Activated CD4-positive, alpha-beta T cell treated with anti-CD3 and anti-CD28 coated beads for 36 hours (primary cell): ENCODE measurements at places on chromosomes 3 and 15. TPM values are rescaled to one million over a fixed set of nuclear protein-coding genes. Genes with fewer than 3 reads are reported as not detected.

The IMPDH2 gene
- 504 TPM for total RNA-seq

The FYTTD1 gene
- 20.7 TPM for total RNA-seq

The CCRL2 gene
- 1.0 TPM for total RNA-seq

The DHX30 gene
- 81.6 TPM for total RNA-seq

The TRIM42 gene
- total RNA-seq, result not detected

The POC1A gene
- 23.4 TPM for total RNA-seq

The NOX5 gene
- total RNA-seq, result not detected

The GATA2 gene
- 0.07 TPM for total RNA-seq

The PLCB2 gene
- 67.9 TPM for total RNA-seq

The GOLGA6A gene
- total RNA-seq, result not detected

The KCNMB3 gene
- 0.23 TPM for total RNA-seq

DNA sequence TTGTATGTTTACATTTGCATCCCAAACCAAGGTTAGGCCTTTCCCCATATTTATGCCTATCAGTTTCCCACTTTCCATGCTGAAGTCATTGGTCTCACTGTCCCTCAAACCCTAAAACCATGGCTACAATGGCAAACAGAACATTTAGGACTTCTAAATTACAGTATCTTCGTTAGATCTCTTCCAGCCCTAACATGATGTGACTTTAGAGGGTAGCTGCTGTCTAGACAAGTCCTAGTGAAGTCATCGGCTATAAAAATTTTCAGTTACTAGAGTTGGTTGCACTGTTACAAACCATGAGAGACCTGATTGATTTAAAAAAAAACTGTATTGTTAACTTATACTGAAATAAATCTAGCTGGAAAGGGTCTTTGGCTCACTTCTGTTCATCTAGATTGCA, 54.6 kb downstream of the TM4SF4 start:
- DNase-seq, result no peak

GRCh38 chr15:38854506-38854905, 289.9 kb upstream of the RASGRP1 start:
- DNase-seq, result no peak

GRCh38 chr3:188946351-188947240, 225.2 kb upstream of the TPRG1 start:
- no peak for DNase-seq

DNA sequence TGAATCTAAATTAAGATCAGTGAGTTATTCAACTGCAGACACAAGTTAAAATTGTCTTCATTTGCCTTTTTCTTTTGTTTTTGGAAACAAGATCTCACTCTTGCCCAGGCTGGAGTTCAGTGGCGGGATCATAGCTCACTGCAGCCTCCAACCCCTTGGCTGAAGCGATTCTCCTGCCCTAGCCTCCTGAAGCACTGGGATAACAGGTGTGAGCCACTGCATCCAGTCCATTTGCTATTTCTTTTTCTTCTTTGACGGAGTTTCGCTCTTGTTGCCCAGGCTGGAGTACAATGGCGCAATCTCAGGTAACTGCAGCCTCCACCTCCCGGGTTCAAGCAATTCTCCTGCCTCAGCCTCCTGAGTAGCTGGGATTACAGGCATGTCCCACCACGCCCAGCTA, 10.3 kb downstream of the RNF168 start:
- DNase-seq, result no peak

GRCh38 chr15:94229591-94230369, 1.6 kb upstream of the MCTP2 start:
- DNase-seq, result peak; percentile 75

GRCh38 chr3:18544146-18544545, 119.0 kb upstream of the SATB1 start:
- DNase-seq, result no peak

- no peak for DNase-seq
Observed at GRCh38 chr15:74192751-74193150, 9.8 kb downstream of the STRA6 start.

DNA sequence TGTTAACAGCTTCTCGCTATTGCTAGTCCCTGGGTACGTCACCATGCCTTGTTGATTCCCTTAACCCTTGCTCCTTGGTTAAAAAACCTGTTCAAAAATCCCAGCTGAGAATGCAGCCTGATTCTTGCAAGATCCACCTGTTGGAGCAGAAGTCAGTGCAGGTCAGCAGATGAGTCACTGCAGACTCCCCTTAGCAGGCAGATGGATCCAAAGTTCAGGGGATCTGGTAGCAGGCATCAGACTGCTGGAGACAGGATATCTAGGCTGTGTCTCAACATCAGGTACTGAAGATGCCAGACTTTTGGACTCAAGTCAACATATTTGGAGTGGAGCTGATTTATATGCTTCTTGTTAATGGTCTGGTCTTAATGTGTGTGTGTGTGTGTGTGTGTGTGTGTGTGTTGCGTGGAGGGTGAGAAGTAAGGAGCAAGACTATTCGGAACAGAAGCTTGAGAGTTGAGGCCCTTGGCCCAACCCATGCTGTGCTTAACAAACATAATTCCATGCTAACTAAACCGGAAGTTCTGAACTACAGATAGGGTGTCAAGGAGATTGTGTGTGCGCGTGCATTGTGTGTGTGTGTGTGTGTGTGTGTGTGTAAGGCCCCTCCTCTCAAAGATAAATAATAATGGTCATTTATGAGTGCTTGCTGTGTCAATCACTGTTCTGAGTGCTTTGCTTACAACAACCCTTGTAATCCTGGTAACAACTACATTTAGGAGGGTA, 1.0 kb upstream of the C3orf52 start:
- DNase-seq, result no peak

GRCh38 chr3:107284612-107285011, 92.6 kb upstream of the CCDC54 start:
- no peak for DNase-seq

DNA sequence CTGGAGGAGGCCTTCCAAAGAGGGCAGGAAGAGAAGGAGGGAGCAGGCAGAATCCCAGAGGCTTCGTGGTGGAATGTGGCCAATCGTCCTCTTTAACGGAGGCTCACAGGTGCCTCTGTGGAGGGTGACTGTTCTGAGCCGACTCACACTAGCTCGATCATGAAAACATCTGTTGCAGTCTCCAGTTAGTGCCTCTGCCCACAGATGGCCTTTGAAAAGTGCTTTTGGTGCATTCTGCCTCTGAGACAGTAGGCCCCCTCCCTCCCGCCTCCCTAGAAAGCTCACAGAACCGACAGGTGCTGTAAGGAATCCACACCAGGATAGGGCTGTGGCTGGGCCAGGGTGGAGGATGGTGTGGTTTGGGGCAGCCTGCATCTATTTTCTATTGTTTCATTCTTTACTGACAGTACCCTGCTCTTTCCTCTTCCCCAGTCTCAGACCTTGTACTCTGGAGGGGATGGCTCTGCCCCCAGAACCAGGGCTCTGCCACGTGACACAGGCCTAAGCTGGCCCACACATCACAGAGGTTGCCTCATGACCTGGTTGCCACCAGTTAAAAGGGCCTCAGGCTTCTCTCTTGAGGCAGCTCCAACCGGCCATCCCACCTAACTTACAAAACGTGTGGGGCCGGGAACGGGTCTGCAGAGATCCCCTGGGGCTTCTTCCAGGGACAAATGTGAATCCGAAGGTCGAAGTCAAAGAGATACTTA, 27.2 kb upstream of the PIGZ start:
- DNase-seq, result no peak

- no peak for DNase-seq
Observed at GRCh38 chr15:80595396-80595795, 99.7 kb upstream of the ABHD17C start.

DNA sequence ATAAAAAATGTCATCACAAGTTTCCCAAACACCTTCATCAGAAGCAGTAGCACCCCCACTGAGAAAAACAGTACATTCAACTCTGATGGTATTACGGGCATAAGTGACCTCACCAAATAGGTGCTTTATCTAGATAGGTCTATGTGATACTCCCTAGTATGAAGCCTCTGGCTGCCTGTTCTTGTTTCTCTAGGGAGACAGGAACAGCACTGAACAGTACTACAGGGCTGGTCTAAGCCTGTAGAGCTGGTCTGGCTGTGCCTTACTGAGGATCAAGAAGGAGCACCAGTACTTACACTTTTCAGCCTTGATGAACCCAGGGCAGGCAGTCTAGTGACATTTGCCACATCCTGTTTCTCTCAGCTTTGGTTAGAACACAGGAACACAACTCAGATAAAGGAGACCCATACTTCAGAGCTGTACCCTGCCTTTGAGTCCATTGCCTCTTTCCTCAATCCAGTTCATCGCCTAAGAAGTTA, 35.9 kb downstream of the OXNAD1 start:
- DNase-seq, result peak; percentile 53
